ENCODE measurements at places on chromosomes 4 and X. TPM values are rescaled to one million over a fixed set of nuclear protein-coding genes. Genes with fewer than 3 reads are reported as not detected.

PTTG2 gene
- not detected for total RNA-seq

NOX1 gene
- not detected for total RNA-seq

ZNF711 gene
- 3.4 TPM for total RNA-seq

NHSL2 gene
- not detected for total RNA-seq
